ENCODE measurements at places on chromosomes 6 and 20.

DNA sequence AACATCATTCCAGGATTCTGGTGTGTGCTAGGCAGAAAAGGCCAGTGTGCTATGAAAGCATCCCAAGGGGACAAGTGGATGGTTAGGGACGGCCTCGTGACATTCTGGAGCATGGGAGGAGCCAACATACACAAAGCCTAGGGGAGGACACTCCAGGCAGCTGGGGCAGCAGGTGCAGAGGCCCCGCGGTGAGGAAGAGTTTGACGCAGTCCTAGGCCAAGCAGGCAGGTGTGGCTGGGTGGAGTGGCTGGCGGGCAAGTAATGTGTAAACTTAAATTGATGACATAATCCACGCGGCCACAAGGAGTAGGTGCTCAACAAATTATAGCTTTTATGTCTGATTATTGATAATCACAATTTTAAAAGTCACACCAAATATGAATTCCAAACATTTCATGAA, 93.6 kb downstream of the TMEM242 start:
- no peak for DNase-seq

- no peak for DNase-seq
Observed at GRCh38 chr6:134683783-134684422, 266.0 kb downstream of the ALDH8A1 start.

DNA sequence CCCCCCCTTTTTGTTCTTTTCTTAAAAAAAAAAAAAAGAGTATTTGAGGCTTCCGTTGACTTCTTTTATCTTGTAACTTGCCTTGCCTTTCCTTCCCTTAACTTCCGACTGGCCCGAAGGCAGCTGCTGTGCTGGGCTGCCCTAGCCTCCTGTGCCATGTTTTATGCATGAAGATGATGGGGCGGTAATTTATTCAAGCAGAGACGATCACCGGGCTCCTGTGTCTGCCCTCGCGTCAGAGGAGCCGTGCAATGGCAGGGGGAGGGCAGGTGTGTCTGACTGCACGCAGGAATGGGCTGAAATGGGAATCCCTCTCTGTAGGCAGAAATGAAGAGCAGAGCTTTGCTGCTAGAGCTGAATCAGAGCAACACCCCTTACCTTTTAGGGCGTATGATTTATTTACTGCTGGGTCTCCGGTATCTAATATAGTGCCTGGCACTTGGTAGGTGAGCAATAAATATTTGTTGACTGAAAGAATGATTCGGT, 106.3 kb upstream of the RIPOR2 start:
- no peak for DNase-seq

GRCh38 chr20:44750081-44750805, 4.6 kb downstream of the KCNK15 start:
- no peak for DNase-seq

DNA sequence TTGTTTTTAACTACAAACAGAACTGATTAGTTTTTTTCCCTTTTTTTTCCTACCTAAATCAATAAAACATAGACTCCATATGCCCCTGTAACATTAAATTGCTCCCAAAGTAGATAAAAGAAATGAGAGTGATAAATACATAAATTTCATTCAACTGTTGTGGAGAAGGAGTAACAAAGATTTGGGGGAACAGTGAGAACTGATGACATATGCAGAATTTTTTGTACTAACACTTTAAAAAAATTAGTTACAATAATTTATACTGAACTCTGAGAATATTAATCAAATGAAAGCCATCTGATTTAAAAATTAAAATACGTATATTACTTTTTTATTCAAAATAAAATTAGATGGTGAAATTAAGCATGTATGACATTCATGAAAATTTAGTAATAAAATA, 195.7 kb downstream of the COL19A1 start:
- no peak for DNase-seq

All from stimulated activated CD8-positive, alpha-beta memory T cell treated with anti-CD3 and anti-CD28 coated beads, Interleukin-12 subunit alpha, Interleukin-12 subunit beta, amount 100 ng/mL, for 1 hour (primary cell).